Stimulated activated CD4-positive, alpha-beta T cell treated with anti-CD3 and anti-CD28 coated beads, Interleukin-15, amount 100 ng/mL, for 48 hours (primary cell): ENCODE measurements at places on chromosomes 3 and 15.

DNA sequence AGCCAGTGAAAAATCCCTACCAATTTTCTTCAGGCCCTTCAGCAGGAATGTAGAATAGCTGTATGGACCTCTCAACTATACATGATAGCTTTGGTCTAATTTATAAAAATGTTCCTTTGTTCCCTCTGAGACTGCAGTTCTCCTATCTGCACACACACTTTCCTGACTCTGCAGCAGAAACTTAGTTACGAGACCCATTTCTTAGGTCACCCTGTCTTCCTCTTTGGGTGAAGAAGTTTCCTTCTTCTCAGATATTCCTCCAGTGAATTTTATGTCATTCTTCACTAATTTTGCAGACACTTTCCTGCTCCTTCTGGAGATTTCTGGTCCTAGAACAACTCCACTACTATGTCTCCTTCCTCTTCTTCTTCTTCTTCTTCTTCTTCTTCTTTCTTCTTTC, 42.6 kb downstream of the CD200R1L start:
- DNase-seq: no peak

GRCh38 chr15:73926219-73927002, at the start of gene LOXL1:
Gene LOXL1, plus strand, starts transcription at chr15:73926462. Its CDS starts 322 bp downstream, at chr15:73926784.
- DNase-seq: no peak

DNA sequence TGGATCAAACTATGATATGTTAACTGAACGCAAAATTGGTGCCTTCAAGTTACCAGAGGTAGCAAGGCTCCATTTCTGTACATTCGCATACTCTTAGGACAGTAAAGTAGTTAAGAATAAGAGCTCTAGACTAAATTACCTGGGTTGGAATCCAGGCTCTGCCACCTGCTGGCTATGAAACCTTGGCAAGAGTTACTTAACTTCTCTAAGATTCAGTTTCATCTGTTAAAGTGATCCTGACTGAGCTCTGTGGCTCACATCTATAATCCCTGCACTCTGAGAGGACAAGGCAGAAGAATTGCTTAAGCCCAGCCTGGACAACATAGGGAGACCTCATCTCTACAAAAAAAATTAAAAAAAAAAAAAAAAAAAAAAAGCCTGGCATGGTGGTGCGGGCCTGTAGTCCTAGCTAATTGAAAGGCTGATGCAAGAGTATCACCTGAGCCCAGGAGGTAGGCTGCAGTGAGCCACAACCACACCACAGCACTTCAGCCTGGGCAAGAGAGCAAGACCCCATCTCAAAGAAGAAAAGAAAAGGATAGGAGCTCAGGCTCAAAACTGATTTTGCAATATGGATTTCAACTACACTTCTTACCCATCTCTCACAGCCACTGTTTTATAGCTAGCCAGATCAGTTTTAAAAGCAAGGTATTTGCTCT, 21.3 kb downstream of the GSK3B start:
- DNase-seq: no peak

DNA sequence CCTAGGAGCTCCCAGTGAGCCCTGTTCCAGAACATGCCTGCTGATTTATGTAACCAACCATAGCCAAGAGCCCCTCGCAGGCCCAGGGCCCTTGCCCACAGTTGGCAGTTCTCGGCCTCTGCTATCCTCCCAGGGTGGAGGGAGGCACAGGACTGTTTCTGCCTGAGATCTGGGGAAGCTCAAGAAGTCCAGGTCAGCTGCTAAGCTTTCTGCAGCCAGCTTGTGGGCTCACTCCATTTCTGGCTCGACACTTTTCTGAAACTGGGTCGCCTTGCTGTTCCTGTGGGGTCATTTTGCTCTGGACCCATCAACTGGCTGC, 72.5 kb upstream of the HERC1 start:
- no peak for DNase-seq

GRCh38 chr15:29465816-29466215, 196.2 kb upstream of the NSMCE3 start:
- DNase-seq: no peak

DNA sequence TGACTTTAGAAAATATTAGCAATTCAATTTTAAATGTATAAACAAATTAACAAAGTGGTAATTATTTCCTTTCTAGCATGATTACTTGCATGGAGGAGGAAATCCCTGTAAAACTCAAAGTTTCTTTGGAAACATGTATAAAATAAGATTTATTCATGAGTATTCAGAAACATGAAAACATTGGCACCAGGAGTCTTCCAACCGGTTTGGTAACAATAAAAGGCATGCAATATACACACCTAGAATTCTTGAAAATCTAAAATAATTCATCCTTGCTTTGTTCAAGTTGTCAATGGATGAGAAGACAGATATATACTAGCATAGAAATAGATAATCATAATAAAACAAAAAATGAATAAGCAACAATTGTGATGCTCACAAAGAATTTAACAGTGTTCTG, 76.4 kb downstream of the ZPLD1 start:
- no peak for DNase-seq

- peak; percentile 66 for DNase-seq
Observed at GRCh38 chr3:36944641-36945270, at the start of gene TRANK1. Gene TRANK1, minus strand, starts transcription at chr3:36945054. Its CDS starts 245 bp downstream, at chr3:36944809.

- DNase-seq: no peak
Observed at GRCh38 chr3:63934041-63934866, 22.1 kb upstream of the SCAANT1 start.

DNA sequence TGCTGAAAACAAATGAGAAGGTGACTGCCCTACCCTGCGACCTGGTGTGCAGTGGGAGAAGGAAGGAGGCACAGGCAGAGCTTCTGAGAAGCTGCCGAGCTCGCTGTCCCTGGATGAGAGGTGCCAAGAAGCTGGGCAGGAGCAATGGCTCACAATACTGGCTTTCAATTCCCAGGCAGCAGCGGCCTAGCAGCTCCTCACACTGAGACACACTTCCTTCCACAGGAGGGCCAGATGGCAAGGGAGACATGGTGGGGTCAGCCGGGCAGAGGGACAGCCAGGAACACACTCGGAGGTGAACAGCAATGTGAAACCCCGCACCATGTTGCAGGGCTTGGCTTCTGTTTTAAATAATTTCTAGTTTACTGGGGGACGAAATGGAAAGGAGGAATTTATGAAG, 314.6 kb downstream of the EPHB1 start:
- DNase-seq: no peak

- no peak for DNase-seq
Observed at GRCh38 chr3:52248165-52248541, 2.6 kb downstream of the PPM1M start.

- no peak for DNase-seq
Observed at GRCh38 chr3:123286308-123287023, 84.7 kb downstream of the SEC22A start.

DNA sequence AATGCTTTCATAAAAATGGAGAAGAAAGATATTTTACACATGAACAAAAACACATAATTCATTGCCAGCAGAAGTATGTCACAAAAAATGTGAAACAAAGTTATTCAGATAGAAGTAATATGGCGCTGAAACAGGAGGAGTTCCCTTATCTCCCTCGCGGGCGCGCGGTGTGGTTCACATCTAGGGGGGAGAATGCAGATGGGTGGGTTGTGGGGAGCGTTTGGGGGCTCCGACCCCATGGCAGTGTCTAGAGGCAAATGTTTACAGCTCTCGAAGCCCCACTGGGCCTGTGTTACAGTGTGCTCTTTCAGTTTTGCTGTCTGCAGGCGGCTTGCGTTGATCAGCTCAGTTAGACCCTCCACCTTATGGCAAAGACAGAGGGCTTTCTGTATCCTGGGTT, 297.5 kb downstream of the CGGBP1 start:
- no peak for DNase-seq

- peak; percentile 25 for DNase-seq
Observed at GRCh38 chr3:31472479-31473390, 60.0 kb upstream of the STT3B start.

GRCh38 chr3:189307963-189308362, 136.2 kb downstream of the TPRG1 start:
- no peak for DNase-seq

DNA sequence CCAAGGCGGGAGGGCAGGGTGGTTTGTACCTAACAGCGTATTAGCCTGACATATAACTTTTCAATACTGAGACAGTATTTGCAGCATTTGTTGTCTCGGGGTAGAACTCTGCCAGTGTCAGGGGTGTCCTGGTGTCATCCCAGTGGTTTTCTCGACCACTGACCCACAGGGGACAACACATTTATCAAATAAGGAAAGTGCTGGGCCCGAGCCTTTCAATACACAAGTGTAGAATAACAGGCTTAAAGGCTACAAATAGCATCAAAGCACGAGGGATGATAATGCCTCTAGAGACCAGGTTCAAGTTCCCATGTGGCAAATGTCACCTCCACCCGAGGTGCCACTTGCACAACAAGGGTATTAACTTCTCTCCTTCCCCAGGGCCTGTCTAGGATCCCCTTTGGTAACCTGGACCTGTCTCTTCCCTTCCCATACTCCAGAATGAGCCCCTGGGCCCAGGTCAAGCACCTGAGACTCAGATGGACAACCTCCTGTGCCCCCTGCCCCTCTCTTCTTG, 9.5 kb upstream of the SLC6A6 start:
- DNase-seq: no peak

DNA sequence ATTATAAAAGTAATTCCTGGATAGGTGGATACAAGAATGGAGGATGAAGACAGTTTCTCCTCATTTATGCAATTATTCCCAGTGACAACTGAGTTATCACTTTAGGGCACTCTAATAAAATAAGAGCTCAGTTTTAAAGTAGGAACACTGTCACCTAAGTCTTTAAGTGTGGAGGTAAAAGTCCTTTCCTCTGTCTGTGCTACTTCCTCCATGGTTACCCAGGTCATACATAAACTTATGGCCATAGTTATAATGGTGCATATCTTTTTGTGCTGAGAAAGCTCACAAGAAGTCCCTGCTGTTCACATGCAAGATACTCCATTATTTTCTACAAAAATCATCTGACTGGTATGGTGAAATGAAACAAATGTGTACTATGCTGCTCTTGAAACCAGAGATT, 1093.6 kb downstream of the IGSF11 start:
- DNase-seq: no peak

- no peak for DNase-seq
Observed at GRCh38 chr3:148856384-148856783, 8.7 kb upstream of the CPA3 start.

DNA sequence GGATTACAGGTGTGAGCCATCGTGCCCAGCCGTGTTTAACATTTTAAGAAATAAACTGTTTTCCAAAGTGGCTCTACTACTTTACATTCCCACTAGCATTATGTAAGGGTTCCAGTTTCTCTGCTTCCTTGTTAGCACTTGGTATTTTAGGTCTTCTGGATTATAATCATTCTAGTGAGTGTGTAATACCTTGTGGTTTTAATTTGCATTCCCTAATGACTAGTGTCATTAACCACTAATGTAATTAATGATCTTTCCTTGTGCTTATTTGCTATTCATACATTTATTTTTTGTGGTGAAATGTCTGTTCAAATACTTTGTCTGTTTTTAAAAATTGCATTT, 30.7 kb downstream of the ARIH2 start:
- no peak for DNase-seq

- no peak for DNase-seq
Observed at GRCh38 chr15:76196269-76197231, 114.7 kb downstream of the ETFA start.

DNA sequence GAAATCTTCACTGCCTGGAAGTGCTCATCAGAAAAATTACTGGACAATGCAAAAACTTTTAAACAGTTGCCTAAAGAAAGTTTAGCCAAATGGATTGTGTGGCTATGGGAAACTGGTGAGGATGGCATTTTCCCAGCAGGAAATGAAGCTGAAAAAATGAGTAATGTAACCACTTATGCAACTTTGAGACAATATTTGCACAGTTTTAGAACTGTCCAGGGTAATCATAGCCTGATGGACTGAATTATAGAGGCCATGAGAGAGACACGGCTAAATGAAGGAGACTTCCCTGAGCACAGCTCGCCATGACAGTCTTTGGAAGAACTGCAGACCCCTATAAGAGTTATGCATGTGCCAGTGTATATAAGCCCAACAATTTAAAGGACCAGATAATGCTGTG, 881.5 kb downstream of the VGLL3 start:
- DNase-seq: no peak

DNA sequence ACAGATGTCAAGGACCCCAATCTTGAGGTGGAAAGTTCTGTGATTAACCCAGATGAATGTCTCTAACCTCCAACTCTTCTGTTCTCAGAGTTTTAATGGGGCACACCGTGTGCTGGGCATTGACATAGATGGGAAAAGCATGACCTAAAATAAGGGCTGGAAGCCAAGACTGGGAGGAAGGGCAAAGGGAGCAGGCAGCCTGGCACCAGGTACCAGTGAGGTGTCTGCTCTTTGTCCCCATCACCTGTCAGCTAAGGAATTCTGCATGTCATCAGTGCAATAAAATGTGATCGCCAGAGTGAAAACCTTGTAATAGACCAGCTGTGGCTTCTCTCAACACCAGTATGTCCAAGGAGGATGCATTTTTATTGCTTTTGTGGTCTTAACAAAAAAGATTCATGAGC, 143.5 kb upstream of the TPM1 start:
- DNase-seq: no peak

GRCh38 chr15:91348752-91349500, 248.9 kb downstream of the SV2B start:
- no peak for DNase-seq

GRCh38 chr15:75731248-75732151, 18.9 kb upstream of the CSPG4 start:
- DNase-seq: no peak
